HFFc6 (cell line): ENCODE measurements at places on chromosomes 7 and 10.

- no peak for DNase-seq
Measured at GRCh38 chr10:18378766-18379165, 238.5 kb downstream of the CACNB2 start.

GRCh38 chr7:95957510-95957909, 185.2 kb downstream of the DYNC1I1 start:
- DNase-seq: no peak

GRCh38 chr7:141956084-141956483, 9.3 kb upstream of the CLEC5A start:
- no peak for DNase-seq

- no peak for DNase-seq
Measured at GRCh38 chr10:91709394-91709798, 76.5 kb upstream of the PPP1R3C start.
